ENCODE measurements at places on chromosomes 11 and 22.

GRCh38 chr11:106086135-106086534 lies 8.7 kb downstream of the AASDHPPT start:
- no peak for DNase-seq

GRCh38 chr11:65817312-65817834 lies 16.4 kb upstream of the SNX32 start:
- DNase-seq, result no peak

DNA sequence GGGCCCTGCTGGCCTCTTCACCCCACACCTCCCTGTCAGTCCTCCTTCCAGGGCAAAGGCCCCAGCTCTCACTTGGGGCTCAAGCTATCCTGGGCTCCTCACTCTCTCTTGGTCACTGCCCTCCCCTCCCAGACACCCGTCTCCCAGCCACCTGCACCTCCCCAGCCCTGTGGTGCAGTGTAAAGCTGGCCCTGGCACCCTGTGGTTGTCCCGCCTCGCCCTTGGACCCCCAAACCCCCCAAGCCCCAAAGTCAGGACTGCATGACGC lies 16.8 kb upstream of the PPARA start:
- no peak for DNase-seq

GRCh38 chr11:36254713-36255112 lies 34.5 kb downstream of the COMMD9 start:
- DNase-seq, result no peak

GRCh38 chr11:67732045-67732787 lies 57.8 kb upstream of the ALDH3B2 start:
- no peak for DNase-seq

GRCh38 chr11:86592659-86593451 lies 79.6 kb downstream of the ME3 start:
- peak; percentile 87 for DNase-seq

DNA sequence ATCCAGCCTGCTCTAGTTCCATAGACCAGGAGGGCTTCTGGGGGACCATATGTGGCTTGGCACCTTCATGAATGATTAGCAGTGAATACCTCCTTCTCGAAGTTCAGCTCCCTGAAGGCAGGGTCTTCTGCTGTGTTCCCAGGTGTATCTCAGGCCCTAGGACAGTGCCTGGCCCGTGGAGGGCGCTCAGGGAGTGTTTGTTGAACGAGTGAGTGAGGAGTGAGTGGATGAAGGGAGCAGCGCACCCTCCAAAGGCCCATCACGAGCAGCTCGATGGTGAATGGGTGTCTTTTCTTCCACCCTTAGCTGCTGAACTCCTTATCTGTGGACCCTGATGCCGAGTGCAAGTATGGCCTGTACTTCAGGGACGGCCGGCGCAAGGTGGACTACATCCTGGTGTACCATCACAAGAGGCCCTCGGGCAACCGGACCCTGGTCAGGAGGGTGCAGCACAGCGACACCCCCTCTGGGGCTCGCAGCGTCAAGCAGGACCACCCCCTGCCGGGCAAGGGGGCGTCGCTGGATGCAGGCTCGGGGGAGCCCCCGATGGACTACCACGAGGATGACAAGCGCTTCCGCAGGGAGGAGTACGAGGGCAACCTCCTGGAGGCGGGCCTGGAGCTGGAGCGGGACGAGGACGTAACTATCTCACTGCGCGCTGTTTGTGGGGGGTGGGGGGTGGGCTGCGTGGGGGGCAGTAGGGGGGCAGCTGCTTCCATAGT lies 9.5 kb downstream of the ANO1 start:
- DNase-seq, result no peak

- no peak for DNase-seq
Observed at GRCh38 chr11:35632301-35632700, 14.0 kb downstream of the FJX1 start.

DNA sequence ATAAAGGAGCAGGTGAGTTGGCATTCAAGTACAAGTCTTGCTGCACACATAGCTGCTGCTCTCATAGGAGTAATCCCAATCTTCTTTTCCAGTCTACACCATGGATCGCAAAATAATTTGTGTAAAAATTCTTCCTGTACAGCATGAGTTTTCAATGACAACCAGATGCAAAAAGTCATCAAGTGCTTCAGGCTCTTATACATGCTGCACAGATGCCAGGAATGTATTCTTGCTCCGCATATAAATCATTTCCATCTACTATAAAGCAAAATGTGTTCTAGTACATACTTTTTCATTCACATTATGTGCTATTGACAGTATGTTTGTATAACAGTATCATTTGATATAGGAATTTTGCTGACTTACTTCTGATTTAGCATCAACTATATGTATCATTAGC lies 35.4 kb downstream of the NXPE2 start:
- DNase-seq, result no peak

DNA sequence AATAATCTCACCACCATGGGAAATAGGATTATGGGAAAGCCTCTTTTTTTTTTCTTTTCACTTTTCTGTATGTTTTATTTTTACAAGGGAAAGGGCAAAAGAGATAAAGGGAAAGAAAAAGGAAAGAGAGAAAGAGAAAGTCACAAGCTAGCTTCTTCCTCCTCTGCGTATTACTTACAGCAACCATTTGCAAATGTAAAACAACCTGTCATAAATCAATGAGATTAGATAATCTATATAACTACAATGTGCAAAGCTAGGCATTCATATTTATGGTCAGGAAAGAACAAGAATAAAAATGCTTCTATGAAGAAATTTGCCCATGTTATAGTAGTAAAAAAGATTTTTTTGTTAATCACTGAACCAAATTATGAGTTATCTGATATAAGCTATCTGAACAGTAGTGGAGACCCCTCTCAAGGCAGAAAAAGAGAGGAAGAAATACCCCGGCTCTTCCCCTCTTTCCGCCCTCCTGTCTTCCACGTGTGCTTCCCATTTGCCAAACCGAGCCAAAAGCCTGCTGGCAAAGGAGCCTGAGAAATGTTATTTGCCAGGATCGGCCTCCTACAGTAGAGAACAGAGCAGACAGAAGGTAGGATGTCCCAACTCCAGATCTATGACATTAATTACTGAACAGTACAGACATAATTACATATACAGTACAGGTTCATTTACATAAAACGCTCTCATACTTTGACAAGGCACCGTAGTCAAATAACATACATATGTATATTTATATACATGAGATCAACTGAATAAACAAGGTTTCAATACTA lies 50.2 kb downstream of the ARHGAP32 start:
- no peak for DNase-seq

GRCh38 chr11:99068832-99069231 lies 48.1 kb downstream of the CNTN5 start:
- no peak for DNase-seq

DNA sequence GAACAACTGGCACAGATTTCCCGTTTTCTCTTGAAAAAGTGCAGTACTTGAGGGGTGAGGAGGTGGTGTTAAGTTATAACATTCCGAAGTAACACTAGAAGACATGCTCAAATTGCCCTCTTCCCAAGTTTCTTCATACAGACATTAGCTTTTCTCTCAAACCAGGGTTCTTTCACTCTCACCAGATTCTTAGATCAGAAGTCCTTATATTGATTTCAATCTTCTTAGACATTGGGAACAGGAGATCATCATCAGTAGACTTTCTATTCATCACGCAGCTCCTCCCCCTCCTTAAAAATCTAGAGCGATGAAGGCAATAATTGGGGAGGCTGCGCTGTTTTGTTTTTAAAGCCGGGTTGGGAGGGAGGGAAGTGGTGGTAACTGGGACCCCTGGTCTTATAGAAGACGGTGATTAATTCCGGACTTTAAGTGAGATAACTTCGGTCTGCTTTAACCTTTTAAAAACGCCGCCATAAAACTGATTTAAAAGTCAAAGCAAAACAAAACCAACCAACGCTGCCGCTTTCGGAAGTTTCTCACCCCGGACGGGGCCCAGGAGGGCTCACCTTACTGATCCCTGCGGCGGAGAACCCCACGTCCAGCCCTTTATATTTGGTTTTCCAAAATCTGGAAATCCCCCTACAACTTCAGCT lies 665 bp downstream of the USP28 start:
- no peak for DNase-seq

DNA sequence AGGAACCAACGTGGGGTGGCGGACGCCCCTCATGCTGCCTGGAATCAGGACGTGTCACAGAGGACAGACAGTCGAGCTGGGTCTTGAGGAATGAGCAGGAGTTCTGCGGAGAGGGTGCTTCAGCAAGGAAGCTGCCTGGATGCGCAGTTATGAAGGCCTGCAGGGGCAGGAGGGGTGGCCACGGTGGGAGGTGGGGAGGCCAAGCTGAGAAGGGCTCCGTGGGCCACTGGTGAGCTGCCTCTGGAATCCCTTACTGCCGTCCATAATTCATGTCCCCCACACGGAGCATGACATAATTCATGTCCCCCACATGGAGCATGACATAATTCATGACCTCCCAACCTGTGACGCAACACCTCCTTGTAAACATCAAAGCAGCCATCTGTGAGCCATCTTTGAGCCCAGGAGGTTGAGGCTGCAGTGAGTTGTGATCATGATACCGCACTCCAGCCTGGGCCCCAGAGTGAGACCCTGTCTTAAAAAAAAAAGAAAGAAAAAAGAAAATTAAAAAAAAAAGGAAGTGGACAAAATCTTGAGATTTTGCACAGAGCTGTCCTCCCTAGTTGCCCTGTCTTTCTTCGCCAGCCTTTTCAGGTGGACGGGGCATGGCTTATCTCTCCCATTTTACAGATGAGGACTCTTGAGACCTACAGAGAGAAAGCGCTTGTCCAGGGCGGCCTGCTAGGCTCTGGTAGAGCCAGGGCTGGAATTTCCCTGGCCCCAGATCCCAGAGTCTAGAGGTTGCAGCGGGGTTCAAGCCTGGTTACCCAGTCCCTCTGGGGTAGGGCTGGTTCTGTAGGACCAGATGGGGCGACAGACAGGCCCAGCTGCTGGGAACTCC lies 24.3 kb upstream of the PICK1 start:
- peak; percentile 77 for DNase-seq

DNA sequence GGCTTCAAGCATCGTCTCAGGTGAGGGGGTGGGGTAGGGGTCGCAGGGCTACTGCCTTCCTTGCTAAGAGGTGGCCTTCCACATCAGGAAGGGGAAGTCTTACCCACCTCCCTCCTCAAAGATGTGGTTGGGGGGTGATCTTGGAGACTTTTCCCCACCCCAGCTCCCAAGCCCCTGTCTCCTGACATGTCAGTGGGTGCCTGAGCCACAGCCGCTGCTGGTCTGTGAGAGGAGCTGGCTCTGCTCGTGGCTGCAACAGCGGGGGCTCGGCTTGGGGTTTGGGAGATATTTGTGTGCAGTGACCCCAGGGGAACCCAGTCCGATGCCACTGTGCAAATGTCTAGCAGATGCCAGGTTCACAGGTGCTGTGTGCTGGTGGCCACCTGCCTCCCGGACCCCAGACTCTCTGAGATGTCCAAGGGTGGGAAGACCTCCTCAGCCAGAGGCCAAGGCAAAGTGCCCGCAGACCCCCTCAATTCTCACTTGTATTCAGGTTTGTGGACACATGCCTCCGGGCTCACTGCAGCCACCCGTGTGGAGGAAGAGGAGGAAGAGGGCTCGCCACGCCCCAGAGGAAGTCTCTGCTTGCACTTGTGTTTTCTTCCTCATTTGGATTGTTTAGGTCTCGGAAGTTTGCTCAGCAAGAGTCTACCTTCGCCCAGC lies 1.9 kb downstream of the KCNQ1 start:
- no peak for DNase-seq

DNA sequence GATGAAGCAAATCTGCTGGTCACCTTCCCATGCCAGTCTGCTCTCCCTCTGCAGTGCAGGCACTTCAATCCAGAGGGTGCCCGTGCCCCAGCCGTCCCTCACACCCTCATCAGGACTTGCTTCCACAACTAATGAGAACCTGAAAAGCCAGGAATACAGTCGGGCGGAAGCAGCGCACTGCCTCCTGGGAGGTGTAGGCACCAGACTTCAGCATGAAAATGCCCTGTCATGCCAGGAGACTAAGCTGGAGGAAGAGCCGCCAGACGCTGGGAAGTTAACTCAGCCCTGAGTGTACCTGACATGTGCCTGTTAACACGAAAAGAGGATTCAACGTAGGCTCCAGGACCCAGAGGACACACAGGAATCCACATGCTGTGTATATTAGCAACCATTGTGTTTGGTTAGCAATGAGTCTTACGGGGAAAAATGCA lies 40.1 kb upstream of the FLI1 start:
- peak; percentile 74 for DNase-seq

GRCh38 chr11:108944471-108945178 lies 279.8 kb downstream of the DDX10 start:
- DNase-seq, result no peak

DNA sequence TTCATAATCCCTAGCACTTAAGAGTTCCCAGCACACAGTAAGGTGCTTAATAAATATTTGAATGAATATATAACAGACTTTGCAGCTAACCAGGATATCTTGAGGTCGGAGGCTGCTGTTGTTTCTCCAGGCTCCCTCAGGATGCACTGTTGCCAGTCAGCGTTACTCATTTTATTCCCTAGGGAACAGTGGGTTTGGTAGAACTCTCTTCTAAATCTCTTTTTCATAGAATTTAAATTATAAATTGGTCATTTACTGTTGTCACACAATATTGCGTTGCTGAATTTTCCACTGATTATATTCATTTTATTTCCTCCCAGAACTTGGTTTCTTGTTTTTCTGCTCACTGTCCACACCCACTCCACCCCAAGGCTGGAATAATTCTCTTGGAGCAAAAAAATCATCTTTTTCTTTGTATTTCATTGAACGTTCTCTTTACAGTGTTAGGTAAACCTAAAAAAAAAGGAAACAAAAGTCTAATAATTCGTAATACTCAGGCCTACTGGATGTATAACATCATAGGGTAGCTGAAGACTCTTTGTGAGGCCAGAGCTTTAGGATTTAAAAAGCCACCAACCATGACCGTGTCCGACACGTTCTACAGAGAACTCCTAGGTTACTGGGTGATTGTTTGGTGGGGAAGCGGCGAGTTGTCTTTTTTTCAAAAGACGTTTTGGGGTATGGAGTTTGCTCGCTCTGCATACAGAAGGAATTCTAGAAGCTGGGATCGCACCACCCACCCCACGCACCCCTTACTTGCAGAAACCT lies 766 bp upstream of the CAPRIN1 start:
- DNase-seq, result no peak

DNA sequence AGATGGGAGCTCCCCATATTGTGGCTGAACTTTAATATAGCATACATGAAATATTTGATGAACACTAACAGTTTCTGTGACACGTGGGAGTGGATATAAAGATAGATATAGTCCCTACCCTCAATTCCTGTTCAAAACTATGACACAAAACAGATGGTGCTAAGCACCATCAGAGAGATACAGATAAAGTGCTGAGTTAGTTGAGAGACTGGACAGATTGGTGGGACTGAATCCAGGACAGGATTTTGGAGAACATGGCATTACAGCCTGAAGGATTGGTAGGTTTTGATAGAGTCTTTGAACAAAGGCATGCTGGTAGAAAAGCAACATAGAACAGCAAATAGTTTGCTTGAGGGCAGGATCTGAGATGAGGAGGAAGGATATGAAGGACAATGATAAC lies 215.1 kb upstream of the SORL1-AS1 start:
- DNase-seq, result no peak

- no peak for DNase-seq
Observed at GRCh38 chr11:43316451-43316850, 4.7 kb downstream of the API5 start.

DNA sequence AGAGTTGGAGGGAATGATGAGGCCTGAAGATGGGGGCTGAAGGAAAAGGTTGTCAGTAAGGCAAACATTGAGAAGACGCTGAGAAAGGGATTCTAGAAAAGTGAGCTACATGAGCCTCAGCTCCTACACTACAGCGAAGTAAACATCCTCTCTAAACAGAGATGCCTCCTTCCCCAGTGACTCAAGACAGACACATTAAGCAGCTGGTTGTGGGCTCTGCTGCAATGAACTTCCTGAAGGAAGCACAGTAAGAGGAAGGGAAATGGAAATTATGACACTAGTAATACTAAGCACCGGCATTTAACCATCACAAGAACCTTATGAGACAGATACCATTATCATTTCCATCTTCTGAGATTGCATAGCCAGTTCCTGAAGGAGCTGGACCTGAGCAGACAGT lies 190.5 kb downstream of the C11orf87 start:
- no peak for DNase-seq
